HFF-Myc (cell line): ENCODE measurements at places on chromosomes 5 and 9.
A peak's percentile ranks its signal among the peaks of the same experiment; 100 is the strongest.

DNA sequence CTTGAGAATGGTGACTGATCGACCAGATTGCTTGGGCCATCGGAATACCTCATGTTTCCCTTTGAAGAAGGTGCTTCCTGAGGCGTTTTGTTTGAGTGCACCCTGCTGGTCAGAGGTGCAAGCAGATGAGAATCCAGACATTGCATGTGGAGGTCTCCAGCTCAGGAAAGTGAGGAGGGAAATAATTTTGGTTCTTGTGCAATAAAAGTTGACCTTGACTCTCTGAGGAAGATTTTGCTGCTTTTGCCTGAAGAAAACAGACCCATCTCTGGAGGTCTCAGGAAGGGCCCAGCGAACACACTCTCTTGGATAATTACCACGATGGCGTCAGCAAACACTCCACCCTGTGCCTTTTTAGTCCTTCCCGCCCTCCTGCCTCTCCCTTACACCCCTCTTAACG lies 69.7 kb downstream of the GRAMD2B start:
- no peak for DNase-seq

DNA sequence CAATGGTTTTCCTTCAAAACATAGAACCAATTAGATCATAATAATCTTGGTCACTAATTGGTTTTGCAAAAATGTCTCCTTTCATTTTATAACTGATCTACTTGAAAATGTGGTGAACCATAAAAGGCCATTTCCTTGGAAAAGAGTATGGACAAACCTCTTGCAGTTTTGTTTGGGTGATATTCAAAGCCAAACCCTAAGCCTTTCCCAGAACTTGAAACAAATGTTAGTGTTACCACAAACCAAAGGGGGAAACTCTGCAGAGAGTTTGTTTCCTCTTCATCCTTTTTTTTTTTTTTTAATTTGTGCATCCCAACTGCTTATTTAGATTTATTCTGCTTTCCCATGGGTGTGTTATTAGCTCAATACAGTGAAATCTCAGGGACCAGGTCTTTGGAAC lies 204.4 kb upstream of the ADAMTSL1 start:
- no peak for DNase-seq

- no peak for DNase-seq
Measured at GRCh38 chr9:98087420-98088354, 31.2 kb downstream of the NANS start.

GRCh38 chr5:147957901-147958300 lies 51.6 kb upstream of the C5orf46 start:
- no peak for DNase-seq

DNA sequence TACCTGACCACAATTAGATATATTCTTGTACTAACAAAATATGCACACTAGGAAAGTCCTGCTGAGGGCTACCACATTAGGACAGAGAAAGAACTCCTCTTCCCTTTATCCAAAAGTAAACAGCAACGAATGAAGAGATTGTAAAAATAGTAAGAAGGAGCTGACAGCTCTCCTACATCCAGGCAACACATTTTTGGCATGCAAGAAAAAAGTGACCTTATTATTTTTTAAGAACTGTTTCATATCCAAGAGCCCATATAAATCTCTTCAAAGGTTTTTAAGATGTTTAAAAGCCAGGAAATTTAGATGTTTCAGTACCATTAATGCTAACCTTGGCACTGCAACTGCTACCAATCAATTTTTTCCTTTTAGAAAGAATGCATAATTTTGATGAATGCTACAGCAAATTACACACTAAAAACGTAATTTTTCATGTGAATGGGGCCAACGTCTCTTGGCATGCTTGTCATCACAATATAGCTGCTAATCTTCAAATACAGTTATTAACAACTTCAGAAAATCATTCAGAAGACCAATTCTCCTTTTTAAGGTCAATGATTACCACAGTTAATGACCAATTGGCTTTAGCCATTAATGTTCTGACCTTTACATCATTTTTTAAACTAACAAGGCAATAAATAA lies 132.0 kb downstream of the FBXL17 start:
- no peak for DNase-seq

DNA sequence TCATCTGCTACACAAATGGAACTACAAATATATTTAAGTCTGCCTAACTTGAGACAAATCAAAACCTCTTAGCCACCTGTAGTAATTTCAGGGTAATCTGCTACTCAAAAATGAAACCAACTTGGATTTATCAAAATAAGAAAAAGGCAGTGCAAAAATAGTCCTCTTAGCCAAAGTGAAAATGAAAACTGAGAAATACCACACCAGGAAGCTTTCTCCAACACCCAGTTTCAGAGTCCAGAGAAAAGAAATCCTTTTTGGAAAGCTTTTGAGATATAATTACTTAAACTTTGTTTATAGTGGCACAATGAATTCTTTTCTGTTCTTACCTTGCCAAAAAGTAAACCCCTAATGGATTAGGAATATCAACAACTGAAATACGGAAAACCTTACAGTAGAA lies 990.4 kb downstream of the EFNA5 start:
- no peak for DNase-seq

DNA sequence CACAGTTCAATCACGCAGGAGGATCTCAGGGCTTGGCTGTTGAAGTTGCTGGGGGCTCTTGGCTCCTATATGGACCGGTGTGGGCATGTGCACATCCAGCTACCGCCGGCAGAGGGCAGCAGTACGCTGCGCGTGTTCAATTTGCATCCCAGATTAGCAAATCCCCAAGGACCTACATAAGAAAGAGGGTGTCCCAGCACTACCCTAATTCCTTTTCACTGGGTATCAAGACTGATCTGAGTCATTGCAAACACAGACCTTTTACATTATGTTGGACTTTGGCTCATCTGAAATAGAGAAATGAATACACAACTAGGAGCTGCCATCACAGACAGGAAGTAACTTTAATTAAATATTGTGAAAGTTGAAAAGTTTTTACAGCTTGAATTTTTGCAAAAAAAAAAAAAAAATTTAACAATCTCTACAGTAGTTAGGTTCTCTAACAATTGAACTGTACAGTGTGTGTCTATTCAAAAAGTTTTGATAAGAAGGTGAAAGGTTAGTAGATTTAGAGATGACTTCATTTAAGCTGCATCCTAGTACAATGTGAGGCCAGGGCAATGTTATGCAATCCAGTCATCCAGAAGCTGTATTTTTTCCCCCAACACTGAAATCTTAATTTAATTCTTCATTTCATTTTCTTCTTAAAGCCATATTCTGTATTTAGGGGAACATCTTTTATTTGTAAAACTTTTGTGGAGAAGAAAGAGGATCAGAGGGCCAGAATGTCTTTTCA lies 404.0 kb downstream of the EBF1 start:
- DNase-seq: peak; percentile 31

DNA sequence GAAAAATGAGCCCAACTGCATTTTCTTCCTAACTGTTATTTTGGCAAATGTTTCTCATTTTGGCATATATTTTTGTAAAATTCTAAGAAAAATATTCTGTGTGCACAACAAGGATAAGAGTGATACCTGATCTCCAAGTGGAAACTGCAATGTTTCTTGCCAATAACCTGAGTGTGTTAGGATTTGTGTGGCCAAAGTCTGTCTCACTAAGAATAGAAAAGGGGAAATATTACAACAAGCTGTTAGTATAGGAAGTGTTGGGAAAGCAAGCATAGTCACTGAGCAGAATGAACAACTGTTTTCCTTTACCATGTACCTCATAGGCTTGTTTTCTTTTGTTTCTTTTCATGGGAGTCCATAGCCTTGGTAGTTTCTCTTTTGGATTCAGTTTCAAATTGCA lies 624.2 kb downstream of the MTRR start:
- DNase-seq: no peak

DNA sequence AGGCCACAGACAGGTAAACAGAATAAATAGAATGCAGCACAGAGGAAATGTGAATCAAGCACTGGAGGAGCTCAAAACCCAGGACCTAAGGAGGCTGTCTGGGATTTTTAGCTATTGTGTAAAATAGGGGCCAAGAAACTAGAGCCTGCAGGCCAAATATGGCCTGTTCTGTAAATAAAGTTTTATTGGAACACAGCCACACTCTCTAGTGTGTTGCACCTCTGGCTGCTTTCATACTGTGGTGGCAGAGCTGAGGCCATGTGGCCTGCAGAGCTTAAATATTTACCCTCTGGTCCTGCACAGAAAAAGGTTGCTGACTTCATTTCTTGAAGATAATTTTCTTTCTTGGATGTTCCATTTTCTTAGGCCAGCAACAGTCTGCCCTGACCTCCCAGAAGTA lies 136.4 kb downstream of the WDR41 start:
- no peak for DNase-seq

GRCh38 chr9:78930281-78930680 lies 633.4 kb downstream of the PSAT1 start:
- DNase-seq: no peak

DNA sequence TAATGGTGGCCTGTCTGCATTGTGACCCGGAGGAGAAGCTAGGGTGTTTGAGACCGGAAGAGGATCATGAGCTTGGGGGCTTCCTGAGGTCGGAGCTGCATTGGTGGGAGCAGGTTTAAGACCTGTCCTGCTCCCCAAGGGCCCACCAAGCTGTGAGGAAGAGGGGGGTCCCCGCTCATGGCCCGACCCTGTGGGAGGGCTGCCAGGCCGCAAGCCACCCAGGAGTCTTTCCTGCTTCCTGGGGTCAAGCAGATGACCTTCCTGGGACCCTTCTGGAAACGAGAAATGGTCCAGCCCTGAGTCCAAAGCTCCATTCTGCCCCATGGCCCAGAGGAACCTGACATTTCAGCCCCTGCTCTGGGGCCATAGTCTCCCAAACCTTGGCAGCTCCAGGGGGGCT lies 61.5 kb upstream of the RNU6ATAC start:
- no peak for DNase-seq

DNA sequence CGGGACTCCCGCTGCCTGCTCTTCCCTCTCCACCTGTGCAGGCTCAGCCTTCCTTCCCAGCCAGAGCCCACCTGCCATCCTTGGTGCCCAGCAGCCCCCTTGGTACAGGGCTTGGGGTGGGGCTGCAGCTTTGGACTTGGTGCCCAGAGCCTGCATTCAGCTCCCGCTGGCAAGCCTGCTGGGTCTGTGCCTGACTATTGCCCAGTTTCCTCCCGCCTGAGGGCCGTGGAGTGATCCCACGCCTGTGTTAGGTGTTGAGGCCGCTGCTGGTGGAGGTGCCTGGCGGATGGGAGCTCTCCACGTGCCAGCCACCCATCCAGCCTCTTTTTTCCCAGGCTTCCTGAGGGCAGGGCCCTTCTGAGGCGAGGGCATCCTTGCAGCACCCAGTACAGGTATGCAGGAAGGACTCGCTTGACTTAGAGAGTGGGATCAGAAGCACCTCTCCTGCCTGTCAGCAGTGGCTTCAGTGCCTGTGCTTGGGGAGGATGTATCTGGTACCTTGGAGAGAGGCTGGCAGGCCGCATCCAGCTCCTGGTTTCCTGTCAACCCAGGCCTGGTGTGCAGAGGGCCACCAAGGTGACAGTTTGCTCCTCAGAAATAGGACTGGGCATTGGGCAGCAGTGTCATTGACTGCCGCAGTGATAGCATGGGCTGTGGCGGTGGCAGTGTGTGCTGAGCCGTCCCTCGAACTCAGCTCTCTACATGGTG lies 7.8 kb downstream of the RXRA start:
- DNase-seq: no peak

DNA sequence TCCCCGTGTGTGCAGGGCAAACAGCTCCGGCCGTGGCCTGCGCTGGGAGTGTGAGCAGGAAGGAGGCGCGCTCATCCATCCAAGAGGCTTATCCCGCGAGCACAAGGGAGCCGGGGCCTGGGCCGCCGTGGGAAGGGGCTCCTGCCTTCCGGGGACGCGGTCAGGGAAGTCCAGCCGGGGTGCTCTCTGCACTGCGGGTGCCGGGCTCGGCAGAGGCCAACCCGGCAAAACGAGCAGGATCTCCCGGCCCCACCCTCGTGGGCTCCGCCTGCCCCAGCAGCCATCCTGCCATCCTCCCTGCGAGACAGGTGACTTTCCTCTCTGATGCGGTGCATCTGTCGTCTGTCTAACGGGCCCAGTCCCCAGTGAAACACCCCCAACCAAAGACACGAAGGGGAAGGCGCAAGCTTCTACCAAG lies 244.2 kb downstream of the AUH start:
- DNase-seq: no peak

DNA sequence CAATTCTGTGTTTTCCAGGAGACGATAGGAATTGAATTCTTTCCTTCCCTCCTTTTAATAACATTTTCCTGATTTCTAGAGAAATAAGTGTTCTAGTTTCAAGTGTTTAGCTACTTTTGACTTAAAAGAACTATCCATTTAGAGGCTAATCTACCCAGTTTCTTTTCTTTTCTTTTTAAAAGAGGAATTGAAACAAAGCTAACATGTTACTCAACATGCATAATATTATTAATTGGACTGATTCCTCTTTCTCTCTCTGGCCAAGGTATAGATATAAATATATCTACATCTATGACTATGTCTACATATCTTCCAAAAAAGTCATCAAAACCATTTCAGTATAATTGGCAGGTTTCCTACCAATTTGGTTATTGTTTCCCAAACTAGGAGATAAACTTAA lies 309.8 kb downstream of the TRPM3 start:
- no peak for DNase-seq

- DNase-seq: no peak
Measured at GRCh38 chr9:90033028-90033650, 428.3 kb downstream of the GADD45G start.
